ENCODE measurements at places on chromosomes 7 and 10.

DNA sequence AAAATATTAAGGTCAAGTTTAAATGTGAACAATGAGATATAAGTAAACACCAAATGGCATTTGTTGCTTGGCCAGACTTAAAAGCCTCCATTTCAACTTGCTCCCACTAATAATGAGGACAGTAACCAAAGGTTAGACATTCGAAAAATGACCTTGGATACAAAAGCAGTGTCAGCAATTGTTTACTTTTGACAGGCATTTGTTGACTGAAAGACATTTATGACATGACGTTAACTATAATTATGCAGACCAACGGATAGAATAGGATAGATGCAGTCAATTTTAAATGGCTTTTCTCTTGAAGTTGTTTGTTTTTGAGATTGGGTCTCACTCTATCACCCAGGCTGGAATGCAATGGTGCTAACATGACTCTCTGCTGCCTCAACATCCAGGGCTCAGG lies 6.3 kb upstream of the WNT16 start:
- no peak for DNase-seq

DNA sequence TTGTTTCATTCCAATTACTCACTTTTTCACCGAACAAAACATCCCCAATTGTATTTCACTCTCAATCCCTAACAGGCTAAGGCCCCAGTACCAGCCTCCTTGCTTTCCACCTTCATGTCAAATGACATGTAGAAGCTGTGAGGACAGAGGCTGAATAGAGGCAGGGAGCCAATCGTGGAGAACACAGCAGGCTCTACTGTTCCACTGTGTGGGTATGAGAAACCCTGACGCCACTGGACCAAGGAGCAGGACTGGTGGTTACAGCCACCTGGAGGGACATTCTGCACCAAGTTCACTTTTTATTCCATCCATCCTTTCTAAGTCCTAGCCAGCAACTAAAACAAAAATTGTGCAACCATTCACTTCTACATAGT lies 502.8 kb downstream of the SORCS1 start:
- DNase-seq: no peak

GRCh38 chr7:26368542-26368941 lies 76.9 kb downstream of the SNX10 start:
- DNase-seq: no peak

GRCh38 chr7:99601656-99602310 lies 3.7 kb downstream of the TMEM225B start:
- DNase-seq: no peak

DNA sequence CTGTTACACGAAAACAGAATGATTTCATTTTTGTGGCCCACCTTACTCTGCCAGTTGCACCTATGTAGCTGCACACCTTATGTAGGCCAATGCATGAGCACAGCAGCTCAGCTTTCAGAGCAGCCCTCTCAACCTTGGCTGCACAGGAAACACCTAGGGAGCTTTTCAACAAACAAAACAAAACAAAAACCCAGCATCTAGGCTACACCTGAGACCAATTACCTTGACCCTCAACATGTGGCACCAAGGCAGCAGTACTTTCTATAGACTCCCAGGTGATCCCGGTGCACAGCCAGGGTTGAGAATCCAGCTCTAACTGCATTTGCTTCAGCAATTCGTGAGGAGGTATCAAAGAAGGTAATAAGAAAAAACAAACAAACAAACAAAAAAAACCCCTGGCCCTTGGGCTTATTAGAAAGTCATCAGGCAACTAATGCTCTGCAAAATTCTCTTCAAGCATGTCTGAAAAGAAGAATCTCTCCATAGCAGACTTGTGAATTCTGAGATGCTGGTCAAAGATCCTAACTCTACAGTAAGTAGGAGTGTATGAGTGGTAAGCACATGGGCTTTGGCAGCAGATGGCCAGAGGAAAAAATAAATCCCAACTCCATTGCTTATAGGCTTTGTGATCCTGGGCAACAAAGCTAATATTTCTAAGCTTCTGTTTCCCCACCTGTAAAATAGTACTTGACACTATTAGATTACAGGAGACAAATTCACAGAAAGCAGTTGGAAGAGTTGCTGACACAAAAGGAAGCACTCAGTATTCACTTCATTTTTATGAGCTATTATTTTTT lies 113.4 kb upstream of the NOBOX start:
- no peak for DNase-seq

GRCh38 chr10:125161707-125162119 lies 1.4 kb upstream of the CTBP2 start:
- no peak for DNase-seq

DNA sequence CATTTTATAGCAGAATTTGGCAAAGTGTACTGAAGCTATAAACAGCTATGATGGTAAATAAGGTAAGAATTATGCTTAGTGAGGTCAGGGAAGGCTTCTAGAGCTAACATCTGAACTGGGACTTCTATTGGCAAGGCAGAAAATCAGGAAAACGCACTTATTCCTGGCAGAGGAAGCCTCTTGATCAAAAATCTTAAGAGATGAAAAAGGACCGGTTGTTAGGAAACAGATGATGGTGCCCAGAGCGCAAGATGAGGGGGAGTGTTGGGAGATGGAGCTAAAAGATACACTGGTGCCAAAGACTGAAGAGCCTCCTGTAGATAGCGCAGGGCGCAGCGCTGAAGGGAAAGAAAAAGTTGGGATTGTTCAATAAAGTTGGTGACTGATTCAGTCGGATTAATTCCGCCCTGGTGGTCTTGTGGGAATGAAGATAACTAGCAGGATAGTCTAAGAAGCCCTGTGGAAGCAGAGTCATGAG lies 550 bp upstream of the CALU start:
- DNase-seq: no peak

DNA sequence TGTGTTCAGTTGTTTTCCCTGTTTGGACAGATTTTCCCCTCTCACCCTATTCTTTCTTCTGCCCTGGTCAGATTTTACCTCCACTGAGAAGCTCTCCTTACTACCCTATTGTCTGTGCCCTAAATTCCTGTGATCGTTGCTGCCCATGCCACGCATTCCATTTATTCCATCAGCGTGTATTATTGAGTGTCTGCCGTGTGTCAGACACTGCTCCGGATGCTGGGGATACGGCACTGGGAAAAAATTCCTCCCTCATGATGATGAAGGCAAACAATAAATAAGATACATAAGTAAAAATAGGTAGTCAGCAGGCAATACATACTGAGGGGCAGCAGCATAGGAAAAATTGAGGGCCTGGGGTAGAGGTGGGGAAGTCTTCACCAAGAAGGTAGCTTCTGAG lies 86.8 kb downstream of the FANK1 start:
- DNase-seq: peak; percentile 13

- DNase-seq: no peak
These were observed 6.7 kb upstream of the COA1 start for GRCh38 chr7:43735802-43736603.

GRCh38 chr10:61417661-61418060 lies 35.5 kb downstream of the TMEM26 start:
- no peak for DNase-seq

GRCh38 chr7:54556121-54556520 lies 13.9 kb downstream of the VSTM2A start:
- no peak for DNase-seq

GRCh38 chr7:40972426-40972825 lies 730.5 kb downstream of the INHBA start:
- DNase-seq: no peak

DNA sequence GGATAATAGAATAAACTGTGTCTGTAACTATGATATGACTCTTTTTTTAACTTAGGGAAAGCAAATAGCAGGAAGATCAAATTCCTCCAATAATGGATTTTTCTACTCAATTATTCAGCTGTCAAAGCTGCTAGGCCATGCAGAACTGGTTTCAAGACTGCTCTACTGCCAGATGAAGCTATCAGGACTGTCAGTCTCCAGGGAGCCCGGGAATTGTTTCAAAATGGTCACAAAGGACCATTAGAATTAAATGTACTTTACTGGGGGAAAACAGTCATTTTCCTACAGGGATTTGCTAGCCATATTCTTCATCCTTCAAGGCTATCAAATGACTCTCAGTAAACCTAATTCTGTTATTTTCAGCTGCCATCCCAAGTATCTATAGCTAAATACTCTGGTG lies 276.3 kb downstream of the LHFPL3 start:
- no peak for DNase-seq

DNA sequence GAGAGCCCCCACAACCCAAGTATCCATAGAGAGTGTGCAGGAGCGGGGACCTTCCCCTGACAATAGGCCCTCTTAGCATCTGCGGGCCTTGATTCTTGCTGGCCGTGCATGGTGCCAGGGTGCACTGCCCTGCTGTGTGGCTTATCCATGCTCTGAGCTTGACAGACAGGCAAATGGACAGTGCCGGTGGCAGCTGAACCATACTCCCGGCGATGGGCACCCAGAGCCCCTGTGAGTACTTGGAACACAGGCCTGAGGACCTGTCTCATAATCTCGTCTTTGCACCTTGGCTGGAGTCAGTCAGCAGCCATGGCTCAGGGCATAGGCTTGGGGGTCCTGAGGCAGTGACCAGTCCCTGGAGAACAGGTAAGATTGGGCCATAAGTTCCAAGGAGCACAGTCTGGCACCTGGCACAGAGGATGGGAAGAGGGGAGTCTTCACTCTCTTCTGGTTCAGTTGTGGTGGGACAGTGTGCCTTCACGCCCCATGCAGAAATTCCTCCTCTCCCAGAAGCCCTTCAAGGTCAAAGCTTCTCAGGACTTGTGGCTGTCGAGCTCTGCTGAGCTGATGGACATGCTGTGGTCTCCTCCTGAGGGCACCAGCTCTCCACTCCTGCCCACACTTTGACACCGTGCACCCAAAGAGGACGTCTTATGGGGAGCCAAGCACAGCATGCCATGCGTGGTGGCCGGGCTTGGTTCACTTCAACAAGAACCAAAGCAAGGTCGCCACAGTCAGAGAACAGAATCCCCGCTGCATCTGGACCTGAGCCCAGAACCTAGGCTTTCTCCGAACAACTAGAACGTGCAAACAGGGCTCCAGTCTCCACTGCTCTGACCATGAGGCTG lies 59.4 kb upstream of the CAMK2B start:
- DNase-seq: no peak

GRCh38 chr7:87341441-87341840 lies 4.0 kb upstream of the CROT start:
- DNase-seq: no peak

GRCh38 chr10:32962521-32962920 lies 4.5 kb upstream of the ITGB1 start:
- no peak for DNase-seq

GRCh38 chr7:117084286-117084685 lies 131.0 kb downstream of the ST7 start:
- DNase-seq: no peak

DNA sequence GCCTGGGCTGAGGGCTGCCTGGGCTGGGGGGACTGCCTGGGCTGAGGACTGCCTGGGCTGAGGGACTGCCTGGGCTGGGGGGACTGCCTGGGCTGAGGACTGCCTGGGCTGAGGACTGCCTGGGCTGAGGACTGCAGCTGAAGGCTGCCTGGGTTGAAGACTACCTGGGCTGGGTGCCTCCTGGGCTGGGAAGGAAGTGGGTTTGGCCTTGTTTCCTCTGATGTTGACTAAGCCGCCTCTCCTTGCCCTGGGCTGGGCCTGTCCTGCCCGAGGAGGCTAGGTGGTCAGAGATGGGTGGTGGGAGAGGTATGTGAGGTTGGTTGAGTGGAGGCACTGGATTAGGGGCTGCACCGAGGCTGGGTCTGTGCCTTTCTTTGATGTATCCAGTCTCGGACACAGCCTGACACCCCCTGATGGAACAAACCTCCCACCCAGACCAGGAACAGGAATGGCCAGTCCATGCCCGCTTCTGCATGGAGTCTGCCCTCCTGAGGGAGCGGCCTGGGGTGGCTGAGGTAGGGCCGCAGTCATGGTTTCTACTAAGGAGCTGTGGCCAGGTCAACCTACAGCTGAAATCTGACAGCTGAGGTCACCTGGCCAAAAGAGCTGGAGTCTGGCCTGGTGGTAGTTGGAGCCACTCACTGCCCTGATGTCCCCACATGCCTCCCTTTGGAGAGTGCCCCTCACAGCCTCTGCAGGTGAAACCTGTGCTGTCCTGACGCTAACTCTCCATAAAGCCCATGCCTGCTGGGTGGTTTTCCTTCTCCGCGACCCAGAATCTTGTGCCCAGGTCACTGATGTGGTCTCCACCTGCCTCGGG lies 22.3 kb downstream of the SCART1 start:
- DNase-seq: no peak

DNA sequence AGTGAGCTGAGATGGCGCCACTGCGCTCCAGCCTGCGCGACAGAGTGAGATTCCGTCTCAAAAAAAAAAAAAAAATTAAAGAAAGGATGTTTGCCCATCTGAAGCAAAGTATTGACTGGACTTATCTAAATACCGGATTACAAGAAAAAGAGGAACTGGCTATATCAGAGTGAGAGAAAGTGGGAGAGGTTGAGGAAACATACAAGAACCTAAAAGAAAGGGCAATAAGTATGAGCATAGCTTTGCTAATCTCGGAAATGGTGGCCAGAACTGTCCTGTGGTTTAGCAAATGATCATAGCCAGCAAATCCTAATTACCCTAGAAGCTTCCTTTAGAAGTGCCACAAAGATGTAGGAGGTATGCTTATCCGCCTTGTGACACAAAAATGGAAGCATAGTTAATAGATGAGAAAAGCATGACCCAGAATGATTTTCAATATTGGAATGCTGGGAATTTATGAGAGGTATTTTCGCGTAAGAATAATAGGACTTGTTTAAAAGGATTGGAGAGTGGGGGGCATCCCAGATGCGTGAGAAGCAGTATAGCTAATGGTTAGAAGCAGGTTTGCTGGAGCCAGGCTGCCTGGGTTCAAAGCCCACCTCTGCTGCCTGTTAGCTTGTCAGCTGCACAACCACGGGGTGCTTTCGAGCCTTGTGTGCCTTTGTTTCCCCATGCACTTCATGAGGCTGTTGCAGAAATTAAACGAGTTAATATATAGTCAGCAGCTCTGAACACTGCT lies 1.2 kb upstream of the GTPBP4 start:
- no peak for DNase-seq

DNA sequence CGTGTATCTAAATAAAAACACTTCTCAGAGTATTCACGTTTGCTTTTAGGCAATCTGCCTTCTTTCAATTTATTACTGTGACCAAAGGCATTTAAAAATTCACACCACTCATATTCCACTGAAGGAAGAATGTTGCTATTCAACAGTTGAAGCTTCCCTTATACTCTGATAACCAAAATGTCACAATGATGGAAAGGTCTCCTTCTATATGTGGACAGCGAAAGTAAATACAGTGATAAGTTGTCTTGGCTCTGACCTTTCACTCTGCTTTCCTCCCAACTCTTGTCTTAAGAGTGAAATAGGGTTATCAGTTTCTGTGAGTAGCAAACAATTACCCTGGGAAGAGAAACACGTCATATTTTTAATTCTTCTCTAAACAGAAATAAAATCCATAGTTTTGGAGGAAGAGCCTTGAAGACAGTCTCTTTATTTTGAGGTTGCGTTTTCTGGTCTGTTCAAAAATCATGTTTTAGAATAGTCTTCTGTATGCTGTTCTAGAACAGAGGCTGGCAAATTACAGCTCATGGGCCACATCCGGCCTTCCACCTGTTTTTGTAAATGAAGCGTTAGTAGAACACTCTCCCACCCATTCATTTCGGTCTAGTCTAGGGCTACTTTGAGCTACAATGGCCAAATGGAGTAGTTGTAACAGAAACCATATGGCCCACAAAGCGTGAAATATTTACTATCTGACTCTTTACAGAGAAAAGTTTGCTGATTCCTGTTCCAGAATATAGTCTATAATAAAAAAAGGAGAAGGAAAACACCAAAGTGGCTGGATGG lies 41.3 kb downstream of the ETV1 start:
- no peak for DNase-seq
